ENCODE measurements at places on chromosomes 12 and 14. TPM values are rescaled to one million over a fixed set of nuclear protein-coding genes. Genes with fewer than 3 reads are reported as not detected.
A peak's percentile ranks its signal among the peaks of the same experiment; 100 is the strongest.

The GALNT16 gene
- under 0.01 TPM for total RNA-seq

The KLRG1 gene
- 0.43 TPM for total RNA-seq

DNA sequence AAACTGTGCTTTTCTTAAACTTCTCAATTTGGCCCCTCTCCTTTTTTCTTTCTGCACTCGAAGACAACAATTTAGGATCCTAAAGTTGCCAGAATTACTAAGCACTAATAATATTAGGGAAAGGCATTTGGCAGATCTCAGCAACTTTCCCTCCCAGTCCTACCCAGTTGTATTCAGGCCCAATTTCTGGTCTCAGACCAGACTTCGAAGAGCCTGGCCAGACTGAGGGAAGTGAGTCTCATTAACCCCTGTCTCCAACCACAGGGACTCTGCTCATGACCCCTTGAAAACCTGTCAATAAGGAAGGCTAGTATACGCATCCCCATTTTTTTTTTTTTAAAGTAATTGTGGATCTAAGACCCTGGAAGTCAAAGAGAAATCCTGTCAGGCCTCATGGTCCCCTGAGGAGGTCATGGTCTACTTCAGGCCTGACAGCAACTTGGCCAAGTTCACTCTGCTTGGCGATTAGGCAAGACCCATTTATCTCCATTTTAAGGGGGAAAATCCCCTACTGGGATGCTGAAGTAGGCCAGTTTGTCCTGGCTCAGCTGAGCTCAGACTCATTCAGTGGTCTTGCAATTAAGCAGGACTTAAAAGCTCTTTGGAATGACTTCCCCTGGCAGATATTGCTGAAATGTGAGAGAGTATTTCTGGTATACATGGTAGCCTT lies 521.0 kb downstream of the FUT8 start:
- DNase-seq: no peak

- peak; percentile 78 for DNase-seq
Observed at GRCh38 chr14:87430810-87431209, 562.2 kb downstream of the GALC start.

DNA sequence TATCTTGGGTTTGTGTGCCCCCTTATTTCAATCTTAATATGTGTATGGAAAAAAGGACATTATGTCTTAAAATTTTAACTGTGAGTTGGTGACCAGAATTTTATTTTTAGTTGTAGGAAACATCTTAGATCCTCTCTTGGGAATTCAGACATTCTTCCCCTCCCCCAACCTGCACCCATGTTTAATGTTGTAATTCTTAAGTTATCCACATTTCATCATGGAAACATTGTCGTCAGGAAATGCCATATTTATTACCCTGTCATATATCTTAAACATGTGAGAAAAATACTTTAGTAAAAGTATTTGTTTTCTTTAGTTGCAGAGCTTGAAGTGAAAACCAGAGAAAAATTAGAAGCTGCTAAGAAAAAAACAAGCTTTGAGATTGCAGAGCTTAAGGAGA lies 30.3 kb downstream of the YEATS4 start:
- DNase-seq: peak; percentile 91

DNA sequence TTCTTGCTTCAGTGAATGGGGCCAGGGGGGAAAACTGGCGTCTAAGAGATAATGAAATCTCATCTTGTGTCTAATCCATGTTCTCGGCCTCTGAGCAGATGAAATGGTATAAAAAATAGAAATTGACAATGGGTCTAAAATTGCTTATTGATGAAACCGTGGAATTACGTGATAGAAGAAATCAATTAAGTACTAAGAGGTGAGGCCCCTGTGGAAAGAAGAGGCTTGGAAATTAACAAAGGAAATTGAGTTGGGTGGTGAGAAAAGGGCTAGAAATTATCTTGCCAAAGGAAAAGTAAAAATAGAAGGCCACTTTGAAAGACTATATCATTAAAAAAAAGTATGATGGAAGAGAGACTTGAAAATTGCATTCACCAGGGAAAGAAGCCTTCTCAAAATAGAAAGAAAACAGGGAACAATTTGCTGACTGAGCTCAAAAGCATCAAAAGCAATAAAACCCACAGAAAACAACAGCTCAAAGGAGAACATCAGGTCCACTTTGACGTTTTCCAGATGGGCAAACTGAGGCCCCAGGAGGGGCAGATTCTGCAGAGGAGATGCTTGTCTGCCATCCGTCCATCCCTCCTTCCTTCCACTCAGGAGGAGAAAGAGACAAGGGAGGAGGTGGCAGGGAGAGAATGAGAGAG lies 226.1 kb upstream of the RTL1 start:
- DNase-seq: no peak

All from fibroblast of villous mesenchyme (primary cell).